ENCODE measurements at places on chromosomes 11 and 22.
A peak's percentile ranks its signal among the peaks of the same experiment; 100 is the strongest.

GRCh38 chr11:120547811-120548681 is 36.5 kb downstream of the GRIK4 start:
- peak; percentile 98 for DNase-seq

GRCh38 chr11:111454561-111455192 is 57.5 kb downstream of the BTG4 start:
- peak; percentile 39 for DNase-seq

DNA sequence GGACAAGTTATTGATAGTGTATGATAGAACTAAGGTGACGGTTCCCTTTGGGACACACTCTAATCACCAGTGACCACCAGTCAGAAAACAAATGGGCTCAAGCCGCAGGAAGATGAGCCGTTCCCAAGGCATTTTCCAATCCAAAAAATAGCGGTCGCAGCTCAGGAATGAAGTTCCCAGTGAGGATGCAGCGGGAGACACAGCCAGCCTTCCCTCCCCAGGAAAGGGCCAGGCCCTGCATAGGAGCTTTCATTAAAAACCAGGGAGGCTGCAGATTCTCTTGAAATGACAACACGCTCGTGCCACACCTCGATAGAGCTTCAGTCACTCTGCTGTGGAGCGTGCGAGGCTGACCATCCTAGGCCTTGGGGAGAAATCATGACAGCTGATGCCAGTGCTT is 65.8 kb upstream of the WNT7B start:
- no peak for DNase-seq

DNA sequence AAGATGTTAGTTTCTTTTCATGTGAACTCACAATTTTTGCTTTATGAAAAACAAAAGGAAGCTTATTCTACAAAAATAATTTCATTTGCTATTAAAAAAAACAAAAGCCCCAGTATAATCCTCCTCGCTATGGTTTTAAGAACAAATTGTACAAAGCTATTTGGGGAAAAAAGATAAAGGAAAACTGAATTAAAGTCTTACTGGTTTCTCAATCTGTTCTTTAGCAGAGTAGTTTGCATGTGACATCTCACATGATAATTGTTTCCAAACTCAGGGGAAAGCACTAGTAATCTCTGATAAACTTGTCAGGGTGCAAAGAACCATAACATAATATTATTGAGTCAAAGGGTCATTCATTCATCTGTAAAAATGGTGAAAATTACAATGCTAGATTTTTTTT is 2.9 kb upstream of the DDI1 start:
- DNase-seq, result no peak

GRCh38 chr11:36016263-36016662 is 72.4 kb downstream of the LDLRAD3 start:
- no peak for DNase-seq

GRCh38 chr11:14445542-14446530 is 53.8 kb downstream of the COPB1 start:
- no peak for DNase-seq

GRCh38 chr11:80338231-80338630 is 897.4 kb upstream of the TENM4 start:
- DNase-seq, result no peak

- DNase-seq, result no peak
These were observed 43.1 kb downstream of the CCDC73 start for GRCh38 chr11:32751381-32751780.

DNA sequence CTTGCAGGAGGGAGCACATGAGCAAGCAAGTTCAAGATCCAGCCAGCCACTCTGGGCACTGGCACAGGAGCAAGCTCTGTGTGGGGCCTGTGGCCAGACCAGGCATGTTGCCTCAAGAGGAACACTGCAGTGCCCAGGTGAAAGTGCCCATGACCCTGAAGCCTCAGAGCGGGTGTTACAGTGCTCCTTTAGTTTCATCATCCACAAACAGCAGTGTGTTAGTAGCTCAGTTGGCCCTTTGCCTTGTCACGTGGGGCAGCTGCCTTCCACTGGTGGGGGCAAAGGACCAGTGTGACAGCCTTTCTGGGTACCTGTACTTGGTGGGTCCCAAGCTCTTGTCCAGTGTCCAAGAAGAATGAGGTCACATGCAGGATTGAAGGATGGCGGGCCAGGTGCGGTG is 3.0 kb upstream of the EI24 start:
- no peak for DNase-seq

GRCh38 chr11:27468209-27468994 is 4.2 kb downstream of the LGR4 start:
- DNase-seq, result peak; percentile 38

DNA sequence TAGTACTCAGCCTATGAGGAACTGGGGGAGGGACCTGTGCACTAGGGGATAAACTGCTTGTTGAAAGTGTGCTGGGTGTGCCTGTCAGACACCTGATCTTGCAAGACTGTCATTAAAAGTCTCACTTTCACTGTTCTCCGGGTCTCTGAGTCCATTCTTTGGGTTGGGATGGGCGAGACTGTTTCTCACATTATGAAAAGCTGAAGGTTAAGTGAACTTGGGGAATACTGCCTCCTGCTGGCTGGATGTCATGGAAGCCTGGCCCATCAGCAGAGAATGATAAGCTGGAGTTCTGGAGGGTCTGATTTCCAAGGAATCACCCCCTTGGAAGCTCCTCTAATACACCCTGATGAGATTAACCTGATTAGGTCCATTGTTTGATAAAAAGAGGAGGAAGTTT is 9.0 kb upstream of the VPREB1 start:
- no peak for DNase-seq

- no peak for DNase-seq
These were observed 6.5 kb downstream of the DGAT2 start for GRCh38 chr11:75775056-75775455.

DNA sequence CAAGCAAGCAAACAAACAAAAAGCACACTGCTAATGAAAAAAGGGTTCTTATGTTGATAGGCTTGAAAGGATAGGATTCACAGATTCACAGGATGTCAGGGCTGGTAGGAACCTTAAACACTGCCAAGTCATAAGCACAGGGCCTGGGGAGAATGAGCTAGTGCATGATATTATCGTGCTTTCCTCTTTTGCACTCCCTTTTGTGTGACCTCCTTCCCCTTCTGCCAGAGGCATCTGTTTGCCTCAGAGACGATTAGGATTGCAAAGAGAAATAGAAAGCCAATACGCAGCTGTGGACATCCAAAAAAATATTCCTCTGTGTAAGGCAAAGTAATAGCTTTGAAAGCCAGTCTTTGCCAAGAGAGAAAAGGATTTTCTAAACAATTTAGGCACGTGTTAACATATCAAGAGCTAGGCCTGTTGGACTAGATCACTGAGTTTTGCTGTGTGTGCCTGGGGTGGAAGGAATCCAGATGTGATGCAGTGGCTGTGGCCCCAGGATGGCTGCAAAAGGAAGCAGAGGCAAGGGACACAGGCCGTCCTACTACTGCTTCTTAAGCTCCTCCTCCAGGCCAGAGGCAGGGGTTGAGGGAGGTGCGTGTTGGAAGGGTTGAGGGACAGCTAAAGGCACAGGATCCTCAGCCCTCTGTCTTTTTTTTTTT is 30.6 kb downstream of the MCHR1 start:
- peak; percentile 30 for DNase-seq

GRCh38 chr22:47380692-47381091 is 618.2 kb downstream of the TBC1D22A start:
- DNase-seq, result no peak

DNA sequence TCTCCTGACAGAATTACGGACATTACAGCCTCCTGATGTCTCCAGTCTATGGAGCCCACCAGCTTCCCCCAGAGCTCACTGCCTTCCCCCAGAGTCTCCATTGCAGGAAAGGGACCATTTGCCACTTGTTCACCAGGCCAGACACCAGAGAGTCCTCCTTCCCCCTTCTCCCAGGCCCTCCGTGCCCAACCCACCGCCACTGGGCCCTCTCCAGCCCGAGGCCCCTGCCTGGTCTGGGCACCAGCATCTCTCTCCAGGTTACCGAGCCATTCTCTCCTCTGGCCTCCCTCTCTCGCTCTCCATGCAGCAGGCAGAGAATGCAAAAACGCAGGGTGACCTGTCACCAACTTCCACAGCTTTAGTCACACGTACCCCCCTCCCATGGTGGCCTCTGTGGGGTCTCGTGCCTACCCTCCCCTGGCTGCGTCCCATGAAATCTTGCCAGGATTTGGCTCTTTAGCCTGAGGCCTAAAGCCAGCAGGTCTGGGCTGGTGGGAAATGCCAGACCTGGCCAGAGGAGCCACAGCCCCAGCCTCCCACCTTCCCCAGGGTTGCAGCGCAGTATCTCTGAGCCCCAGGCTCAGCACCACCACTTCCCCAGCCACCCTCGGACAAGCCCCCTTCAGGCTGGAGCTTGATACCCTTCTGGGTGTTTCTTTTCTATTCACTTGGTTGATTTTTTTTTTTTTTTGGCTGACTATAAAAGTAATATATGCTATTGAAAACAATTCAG is 6.8 kb upstream of the SERPINH1 start:
- DNase-seq, result no peak

DNA sequence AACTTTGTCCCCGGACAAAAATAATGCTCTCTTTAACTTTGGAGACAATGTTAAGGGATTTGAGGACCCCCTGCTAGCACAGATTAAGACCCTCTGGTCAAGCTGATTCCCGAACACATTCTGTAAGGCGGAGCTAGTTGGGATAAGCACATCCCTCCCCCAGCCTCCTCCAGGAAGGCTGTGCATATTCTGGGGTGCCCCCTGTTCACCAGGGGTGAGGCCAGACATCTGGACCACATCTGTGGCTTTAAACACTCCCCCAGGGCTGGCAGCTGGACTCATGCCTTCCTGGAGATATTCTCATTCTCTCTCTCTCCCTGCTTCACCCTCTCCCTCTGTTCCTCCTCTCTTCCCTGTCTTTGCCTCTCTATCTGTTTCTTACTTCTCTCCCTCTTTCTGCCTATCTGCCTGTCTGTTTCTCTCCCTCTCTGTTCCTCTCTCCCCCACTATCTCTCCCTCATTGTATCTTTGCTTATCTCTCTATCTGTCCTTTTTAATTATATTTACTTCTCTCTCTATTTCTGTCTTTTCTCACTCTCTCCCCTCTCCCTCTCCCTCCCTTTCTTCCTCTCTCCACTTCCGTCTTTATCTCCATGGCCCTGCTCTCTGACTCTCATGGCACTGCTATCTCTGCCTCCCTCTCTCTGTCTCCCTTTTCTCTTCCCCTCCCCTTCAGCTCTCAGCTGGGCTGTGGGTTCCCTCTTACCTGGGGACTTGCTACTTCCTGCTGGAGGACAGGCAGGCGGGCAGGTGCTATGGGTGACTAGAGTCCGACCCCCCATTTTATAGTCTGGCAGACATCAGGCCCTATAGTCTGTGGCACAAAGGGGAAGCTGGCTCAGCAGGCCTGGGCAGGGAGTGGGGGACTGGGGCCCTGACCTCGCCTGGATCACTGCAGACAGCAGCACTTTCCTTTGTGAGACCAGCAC is at the start of gene CRYBB1:
Gene CRYBB1, minus strand, starts transcription at position 757 of the 929 bp plus-strand sequence. CDS start 1,708 bp downstream, outside the sequence.
- DNase-seq, result no peak

Data from H4 (cell line).